ENCODE measurements at places on chromosomes 13 and 19.

DNA sequence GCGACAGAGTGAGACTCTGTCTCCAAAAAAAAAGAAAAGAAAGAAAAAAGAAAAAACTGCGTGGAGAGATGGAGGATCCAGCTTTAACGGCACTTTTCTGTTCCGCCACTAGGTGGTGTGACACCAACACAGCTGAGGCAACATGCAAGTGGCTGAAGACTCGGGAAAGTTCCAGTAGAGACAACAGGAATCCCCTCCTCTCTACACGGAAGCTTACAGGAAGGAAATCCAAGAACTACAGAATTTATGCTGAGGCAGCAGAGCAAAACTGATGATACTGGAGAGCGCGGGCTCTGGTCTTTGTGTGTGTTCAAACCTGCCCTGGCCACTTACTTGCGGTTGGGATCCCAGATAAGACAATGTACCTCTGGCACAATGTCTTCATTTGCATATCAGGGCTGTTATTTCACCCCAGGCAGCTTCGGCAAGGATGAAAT is 9.9 kb downstream of the RANBP3 start:
- DNase-seq: peak; percentile 25

- no peak for DNase-seq
Observed at GRCh38 chr13:24323036-24323738, 13.8 kb downstream of the C1QTNF9 start.

DNA sequence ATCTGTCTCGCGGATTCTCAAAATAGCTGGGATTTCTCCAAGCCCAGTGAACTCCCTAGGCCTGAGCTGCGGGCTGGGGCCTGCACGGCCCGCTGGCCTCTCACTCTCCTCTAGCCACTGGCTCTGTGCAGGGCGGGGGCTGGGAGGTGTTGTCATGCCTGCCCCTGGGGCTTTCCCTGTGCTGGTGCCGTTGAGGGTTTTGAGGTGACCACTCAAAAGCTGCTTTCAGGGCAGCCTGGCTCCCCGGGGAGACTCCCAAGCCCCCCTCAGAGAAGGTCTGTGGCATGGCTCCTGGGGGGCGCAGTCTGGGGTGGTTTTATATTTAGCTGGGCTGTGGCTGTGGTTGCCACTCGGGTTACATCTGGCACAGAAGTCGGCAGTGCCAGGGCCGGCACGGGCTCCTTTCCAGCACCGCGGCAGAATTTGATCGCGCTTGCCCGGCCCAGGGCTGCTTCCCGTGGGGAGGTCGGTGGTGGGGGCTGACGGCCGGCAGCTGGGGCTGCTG is 10.0 kb downstream of the NDUFB7 start:
- no peak for DNase-seq

GRCh38 chr19:16599655-16600346 is 27.6 kb upstream of the SLC35E1 start:
- DNase-seq: no peak

- no peak for DNase-seq
Observed at GRCh38 chr13:26709461-26709860, 51.1 kb downstream of the GPR12 start.

- DNase-seq: no peak
Observed at GRCh38 chr13:57633950-57634838, 2.6 kb downstream of the PCDH17 start.

- DNase-seq: no peak
Observed at GRCh38 chr19:3890591-3890990, 10.1 kb downstream of the ATCAY start.
